LHCN-M2 (cell line): ENCODE measurements at places on chromosomes 5 and 9. TPM values are rescaled to one million over a fixed set of nuclear protein-coding genes. Genes with fewer than 3 reads are reported as not detected.

The FAM163B gene
- total RNA-seq = not detected in 2 replicates

The RLN2 gene
- not detected in 2 replicates for total RNA-seq

The DAB2 gene
- total RNA-seq = 25.0 and 39.7 TPM in 2 replicates

The SLC23A1 gene
- total RNA-seq = not detected in 2 replicates

The EQTN gene
- total RNA-seq = not detected in 2 replicates

The TMEM167A gene
- total RNA-seq = 65.1 and 69.5 TPM in 2 replicates

The SH3TC2 gene
- 3.6 and 4.4 TPM in 2 replicates for total RNA-seq

The CATSPER3 gene
- total RNA-seq = 0.11 TPM in 1 of 2 replicates, not detected in the other

The CTXN3 gene
- not detected in 2 replicates for total RNA-seq

The REEP2 gene
- 9.0 and 11.0 TPM in 2 replicates for total RNA-seq

The ADAMTS13 gene
- total RNA-seq = 1.6 and 2.3 TPM in 2 replicates

The AIF1L gene
- total RNA-seq = 0.06 TPM in 1 of 2 replicates, not detected in the other

The PRDM9 gene
- not detected in 2 replicates for total RNA-seq
